Upper lobe of right lung (tissue), 1 donor: ENCODE measurements at places on chromosomes 12 and 14.

DNA sequence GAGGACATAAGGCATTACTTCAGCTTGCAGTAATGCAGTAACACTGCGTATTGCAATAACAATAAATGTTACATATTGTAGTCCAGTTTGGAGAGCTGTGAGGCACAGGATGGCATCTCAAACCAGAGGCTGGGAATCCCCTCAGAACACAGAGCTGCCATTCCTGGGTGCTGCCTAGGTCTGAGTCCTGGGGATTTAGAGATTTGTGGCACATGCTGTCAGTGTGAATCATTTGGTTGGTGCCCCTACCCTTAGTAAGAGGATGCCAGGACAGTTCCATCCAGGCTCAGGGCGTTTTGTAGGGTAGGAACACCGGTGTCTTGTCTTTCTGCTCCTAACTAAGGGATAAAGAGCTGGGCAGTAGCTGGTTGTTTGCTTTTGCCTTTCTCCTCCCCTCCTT lies 22.5 kb downstream of the ZFHX2 start:
- no peak for DNase-seq

GRCh38 chr14:104784218-104784568 lies 11.4 kb downstream of the AKT1 start:
- no peak for DNase-seq

DNA sequence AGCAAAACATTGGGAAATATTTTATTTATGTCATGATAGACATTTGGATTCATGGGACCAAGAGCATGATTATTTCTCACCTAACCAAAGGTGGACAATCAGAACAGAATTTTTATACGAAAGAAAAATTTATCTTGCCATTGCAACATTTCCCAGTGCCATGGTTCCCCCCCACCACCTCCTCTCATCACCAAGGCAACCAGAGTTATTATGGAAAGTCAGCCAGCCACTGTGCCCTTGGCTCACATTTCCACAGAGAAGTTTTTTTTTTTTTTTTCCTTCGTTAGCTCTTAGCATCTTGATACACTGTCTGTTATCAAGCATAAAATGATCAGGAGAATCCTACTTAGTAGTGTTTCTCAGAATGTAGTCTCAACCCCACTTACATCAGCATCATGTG lies 176.4 kb upstream of the TMTC1 start:
- no peak for DNase-seq

GRCh38 chr14:68548194-68549076 lies 244.4 kb downstream of the ZFP36L1 start:
- DNase-seq, result peak; percentile 75

DNA sequence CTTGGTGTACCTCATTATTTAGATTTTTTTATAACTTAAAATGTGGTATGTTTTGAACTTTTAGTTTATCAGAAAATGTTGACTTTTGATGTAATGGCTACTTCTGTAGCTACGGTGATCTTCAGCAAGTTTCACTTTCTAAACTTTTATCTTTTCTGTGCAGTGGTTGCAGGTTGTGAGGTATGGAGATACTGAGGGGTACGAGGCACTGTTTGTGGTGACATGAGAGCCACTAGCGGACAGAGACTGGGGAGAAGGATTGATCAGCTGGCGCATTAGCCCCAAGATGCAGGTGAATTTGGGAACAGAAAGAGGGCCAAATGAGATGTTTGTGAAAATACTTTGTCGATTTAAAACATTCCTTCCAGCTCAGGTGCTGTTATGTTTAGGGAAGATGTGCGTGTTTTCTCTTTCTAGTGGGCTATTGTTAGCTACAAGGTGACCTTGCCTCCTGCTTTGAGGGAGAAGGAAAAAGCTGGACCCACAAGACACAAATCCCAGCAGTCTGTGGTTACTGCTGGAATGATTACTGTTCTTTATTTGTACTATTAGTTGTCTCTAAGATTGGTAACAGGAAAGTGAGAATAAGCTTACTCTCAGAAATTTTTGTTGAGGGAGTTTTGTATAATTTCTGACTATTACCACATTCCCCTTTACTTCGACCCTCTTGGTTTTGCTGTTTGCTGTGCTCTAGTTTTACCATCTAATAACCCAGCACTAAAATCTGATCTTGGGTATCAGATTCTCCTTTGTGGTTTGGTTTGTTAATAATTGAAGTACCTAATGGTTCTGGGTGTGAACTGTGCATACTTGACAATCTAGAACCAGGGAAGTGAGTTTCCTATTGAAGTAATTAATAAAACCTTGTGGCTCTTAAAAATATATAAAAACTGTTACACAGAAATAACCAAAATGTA lies 61.7 kb downstream of the FBXO34 start:
- no peak for DNase-seq

GRCh38 chr14:92074555-92074954 lies 31.8 kb downstream of the ATXN3 start:
- no peak for DNase-seq

GRCh38 chr14:85607651-85608081 lies 77.7 kb downstream of the FLRT2 start:
- DNase-seq, result no peak

- DNase-seq, result no peak
Observed at GRCh38 chr12:119375883-119376190, 41.3 kb downstream of the CCDC60 start.

GRCh38 chr14:67411820-67412421 lies at the start of gene PLEK2:
Gene PLEK2 (minus strand): TSS chr14:67412165. CDS start chr14:67412059, 106 bp downstream.
- peak; percentile 89 for DNase-seq

DNA sequence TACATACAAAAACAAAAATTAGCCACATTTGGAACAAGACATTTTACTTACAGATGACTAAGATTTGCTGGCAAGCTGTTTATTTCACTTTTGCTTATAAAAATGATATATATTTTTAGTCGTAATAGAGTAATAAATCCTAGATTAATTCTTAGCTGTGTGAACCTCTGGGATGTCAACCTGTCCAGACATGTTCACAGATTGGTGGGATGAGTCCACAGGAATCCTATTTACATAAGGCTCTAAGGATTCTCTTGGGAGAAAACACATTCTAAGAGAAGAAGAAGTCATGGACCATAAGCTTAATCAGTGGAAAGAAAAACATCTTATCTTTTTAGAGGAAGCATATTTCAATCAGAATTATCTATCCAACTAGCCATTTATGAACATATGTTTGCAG lies 797.4 kb downstream of the C12orf50 start:
- no peak for DNase-seq

DNA sequence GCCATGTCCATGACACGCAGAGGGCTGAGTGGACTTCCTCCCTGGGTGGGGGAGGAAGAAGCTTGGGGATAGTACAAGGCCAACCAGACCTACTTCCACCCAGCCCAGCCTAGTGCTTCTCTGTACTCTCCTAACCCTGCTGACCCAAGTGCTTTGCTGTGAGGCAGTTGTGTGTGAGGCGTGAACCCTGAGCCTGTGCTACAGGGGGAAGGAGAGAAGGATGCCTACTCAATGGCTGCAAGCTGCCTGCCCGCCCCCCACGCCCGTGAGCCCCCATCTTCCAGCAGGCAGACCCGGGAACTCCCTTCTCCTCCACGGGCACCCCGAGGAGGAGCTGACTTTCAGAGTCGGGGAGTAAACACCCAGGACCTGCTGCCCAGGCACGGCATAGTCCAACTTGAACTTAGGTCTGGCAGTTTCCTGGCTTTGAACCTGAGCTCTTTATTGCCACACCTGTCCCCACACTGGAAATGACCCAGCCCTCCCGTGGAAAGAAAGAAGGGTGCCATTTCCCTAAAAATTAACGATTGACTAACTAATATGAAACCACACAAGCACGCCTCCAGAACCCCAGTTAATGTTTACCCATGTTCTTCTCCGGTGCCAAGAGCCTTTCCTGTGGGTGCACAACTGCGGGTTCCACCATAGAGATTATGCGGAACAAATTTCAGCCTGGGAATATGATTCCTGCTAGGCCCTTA lies 10.8 kb downstream of the ALDH2 start:
- DNase-seq, result peak; percentile 75

DNA sequence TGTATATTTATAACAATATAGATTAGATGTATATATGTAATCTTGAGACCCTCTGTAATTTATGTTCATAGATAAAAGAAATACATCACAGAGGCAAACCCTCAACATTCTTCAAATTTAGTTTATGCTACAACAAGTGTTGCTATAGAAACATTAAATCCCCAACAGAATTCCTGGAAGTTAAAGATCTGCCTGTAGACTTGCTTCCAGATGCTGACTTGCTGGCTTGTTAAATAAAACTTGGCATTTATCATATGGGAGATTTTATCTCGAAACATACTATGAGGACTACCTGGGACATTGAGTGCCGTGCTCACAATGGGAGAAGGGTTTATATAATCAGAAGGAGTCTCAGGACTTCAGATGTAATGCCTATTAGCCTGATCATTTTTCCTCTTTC lies 136.3 kb upstream of the PLXNC1 start:
- no peak for DNase-seq

DNA sequence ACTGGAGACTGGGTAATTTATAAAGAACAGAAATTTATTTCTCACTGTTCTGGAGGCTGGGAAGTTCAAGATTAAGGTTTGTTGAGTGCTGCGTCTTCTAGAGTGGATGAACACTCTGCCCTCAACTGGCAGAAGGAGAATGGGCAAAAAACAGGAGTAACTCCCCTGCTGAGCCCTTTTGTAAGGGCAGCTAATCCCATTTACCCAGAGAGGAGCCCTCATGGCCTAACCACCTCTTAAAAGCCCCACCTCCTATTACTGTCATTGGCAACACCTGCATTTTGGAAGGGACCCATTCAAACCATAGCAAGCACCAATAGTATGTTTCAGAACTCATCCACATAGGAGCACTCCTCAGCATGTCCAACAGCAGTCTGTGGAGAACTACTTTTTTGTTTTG lies 47.4 kb downstream of the BORCS5 start:
- DNase-seq, result no peak

- DNase-seq, result no peak
Observed at GRCh38 chr12:4974217-4974616, 64.5 kb downstream of the KCNA1 start.

GRCh38 chr12:99759444-99759843 lies 111.9 kb downstream of the GARIN6 start:
- DNase-seq, result no peak

GRCh38 chr14:71103662-71104484 lies 196.6 kb downstream of the PCNX1 start:
- DNase-seq, result no peak

- no peak for DNase-seq
Observed at GRCh38 chr12:96197503-96198272, 3.5 kb downstream of the ELK3 start.

GRCh38 chr14:68279777-68280233 lies 460.2 kb downstream of the RAD51B start:
- no peak for DNase-seq

DNA sequence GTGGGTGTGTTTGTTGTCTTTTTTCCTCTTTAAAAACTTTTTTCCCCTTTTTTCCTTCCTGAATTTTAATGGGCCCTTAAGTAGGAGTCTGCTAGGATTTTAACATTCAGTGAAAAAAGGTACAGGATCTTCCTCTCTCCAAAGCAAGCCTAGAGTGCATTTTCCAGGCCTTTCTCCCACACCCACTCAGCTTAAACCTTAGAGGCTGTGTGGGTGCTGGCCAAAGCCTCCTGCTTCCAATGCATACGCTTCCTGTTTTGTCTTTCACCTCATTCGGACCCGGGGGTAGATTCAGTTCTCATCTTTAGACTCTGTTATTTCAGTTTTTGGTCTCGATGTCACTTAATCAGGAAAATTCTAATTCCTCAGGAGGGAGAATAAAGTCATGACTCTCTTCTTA lies 51.2 kb downstream of the TMEM30B start:
- DNase-seq, result no peak

- no peak for DNase-seq
Observed at GRCh38 chr14:91501951-91502930, 7.9 kb downstream of the PPP4R3A start.

DNA sequence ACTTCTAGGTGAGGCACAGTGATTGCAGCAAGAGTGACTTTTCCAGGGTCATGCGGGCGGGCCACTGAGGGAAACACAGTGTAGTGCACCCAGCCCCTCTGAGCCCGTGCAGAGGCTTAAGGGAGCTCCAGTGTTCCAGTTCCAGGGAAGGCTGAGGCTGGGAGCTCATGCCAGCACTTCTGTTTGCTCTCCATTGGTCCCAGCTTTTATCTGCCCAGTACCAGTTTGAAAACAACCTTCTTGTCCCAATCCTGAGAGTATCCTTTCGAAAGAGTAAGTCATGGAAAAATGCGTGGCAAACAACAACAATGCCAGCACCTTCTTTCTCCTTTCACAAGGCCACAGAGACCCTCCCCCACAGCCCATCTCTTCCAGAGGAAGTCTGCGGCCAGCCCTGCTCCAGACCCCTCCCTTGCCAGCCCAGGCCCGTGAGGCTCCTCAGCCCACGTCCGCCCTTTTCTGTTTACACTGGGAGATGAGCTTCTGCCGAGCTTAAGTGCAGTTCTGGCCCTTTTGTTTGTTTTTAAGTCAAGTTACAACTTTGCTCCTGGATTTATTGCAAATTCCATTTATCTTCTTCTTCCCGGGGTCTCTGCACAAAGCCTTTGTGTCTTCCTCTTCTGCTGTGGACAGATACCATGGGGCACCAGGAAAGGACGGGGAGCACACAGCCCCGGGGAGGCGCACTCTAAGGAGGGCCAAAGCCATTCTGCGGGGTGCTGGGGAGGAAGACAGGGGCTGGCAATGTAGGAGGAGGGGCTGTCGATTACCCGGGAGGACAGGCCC lies 185.6 kb downstream of the ZFP36L1 start:
- DNase-seq, result peak; percentile 55

DNA sequence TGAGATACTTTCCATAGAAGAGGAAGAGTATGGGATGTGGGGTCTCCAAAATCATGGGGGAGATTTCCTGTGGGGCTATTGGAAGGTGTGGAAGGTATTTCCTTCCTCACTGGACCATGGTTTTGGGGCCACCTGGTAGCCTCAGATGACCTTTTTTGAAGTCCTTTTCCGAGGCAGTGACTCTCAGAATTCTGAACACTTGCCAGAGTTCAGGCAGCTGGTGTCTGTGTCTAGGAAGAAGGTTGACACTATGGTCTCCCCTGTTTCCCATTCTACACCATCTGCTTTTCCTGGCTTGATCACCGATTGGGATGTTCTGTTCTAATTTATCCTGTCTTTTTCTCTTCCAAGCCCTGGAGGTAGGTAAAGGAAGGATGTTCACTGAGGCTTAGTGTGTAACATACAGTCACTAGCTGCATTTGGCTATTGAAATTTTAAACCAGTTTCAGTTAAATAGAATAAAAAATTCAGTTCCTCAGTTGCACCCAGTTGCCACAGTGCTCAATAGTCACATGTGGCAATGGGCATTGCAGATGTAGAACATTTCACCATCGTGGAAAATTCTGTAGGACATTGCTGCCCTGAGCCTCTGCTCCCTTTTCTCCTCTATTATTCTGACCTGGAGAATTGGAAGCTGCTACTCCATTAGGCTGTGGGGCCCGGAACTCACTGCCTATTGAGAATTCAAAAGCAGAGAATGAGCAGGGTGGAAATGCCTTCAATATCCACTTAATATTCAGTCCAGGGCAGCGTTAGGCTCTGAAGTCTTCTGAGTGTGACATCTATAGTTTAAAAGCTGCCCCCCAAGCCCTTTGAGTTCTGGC lies 11.0 kb upstream of the PLEKHG3 start:
- DNase-seq, result no peak

DNA sequence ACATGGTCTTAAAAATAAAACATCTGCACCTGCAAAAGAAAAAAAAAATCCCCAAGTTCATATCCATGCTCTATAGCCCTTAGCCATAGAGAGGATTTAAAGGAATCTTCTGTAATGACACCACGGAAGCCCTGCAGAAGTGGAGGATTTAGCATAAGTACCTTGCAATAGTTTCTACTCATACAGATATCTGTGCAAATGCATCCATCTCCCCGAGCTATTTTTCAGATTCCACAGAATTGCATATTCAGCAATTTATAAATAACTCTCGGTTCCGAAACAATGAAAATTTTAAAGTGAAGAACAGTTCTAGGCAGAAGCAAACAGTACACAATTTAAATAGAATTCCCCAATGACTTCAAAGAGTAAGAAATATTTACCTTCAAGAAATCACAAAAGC lies 424 bp downstream of the IGF1 start:
- DNase-seq, result no peak
